ENCODE measurements at places on chromosomes 5 and 9. TPM values are rescaled to one million over a fixed set of nuclear protein-coding genes. Genes with fewer than 3 reads are reported as not detected.

DNA sequence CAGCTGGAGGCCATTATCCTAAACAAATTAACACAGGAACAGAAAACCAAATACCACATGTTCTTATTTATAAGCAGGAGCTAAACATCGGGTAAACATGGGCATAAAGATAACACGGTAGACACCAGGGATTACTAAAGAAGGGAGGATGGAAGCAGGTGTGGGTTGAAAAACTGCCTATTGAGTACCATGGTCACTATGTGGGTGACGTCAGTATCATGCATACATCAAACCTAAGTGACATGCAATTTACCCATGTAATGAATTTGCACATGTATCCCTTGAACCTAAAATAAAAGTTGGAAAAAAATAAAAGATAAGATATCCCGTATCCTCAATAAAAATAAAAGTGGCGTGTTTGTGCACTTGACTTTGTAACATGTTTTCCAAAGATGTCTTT is 88.8 kb downstream of the DOCK8 start:
- DNase-seq = no peak

DNA sequence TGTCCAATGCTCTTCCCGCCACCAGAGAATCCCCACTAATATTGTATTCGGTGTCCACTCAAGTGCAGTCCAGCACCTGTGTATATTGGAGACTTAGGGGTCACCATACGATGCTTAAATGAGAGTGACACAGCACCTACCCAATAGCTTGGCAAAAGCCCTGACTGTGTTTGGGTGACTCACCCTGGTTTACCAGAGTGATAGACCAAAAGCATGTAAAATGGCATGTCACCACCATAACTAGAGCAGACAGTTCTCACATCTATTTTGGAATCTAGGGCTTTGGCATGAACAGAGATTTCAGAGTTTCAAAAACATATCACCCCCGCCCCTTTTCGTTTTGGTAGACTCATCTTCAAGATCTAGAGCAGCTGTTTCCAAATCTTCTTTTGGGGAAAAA is 217.3 kb upstream of the RASEF start:
- DNase-seq = no peak

DNA sequence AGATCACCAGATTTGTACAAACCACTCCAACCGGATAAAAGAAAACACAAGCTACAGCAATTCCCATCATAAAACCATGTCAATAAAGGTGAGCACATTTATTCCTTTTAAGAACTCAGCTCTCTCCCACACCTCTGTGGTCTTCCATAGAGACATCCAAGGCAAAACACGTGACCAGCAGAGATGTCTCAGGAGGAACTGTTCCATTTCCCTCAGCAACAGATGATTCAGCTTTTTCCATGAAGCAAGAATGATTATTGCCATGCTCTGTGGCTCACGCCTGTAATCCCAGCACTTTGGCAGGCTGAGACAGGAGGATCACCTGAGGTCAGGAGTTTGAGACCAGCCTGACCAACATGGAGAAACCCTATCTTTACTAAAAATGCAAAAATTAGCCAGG is 15.8 kb downstream of the GZMK start:
- no peak for DNase-seq

DNA sequence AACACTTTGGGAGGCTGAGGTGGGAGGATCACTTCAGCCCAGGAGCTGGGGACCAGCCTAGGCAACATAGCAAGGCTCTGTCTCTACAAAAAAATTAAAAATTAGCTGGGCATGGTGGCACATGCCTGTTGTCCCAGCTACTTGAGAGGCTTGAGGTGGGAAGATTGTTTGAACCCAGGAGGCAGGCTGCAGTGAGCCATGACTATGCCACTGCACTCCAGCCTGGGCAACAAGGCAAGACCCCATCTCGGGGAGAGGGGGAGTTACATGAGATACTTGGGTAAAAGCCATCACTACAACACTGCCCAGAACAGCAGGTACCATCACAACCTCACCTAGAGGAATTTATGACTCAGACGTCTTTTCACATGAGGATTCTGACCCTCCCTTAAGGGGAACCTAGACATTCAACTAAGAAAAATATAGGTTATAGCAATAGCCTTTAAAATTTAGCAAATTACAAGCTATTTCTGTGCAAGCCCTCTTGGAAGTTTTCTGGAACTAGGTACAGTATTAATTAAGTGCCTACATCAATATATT is 143.5 kb downstream of the NFIB start:
- DNase-seq = no peak

The NR4A3 gene
- 9.7 TPM for total RNA-seq

The OR1J2 gene
- not detected for total RNA-seq
